Posterior vena cava (tissue), 2 donors: ENCODE measurements at places on chromosomes 6 and 20.

- no peak for DNase-seq
Observed at GRCh38 chr20:1397710-1398109, 4.9 kb upstream of the FKBP1A start.

DNA sequence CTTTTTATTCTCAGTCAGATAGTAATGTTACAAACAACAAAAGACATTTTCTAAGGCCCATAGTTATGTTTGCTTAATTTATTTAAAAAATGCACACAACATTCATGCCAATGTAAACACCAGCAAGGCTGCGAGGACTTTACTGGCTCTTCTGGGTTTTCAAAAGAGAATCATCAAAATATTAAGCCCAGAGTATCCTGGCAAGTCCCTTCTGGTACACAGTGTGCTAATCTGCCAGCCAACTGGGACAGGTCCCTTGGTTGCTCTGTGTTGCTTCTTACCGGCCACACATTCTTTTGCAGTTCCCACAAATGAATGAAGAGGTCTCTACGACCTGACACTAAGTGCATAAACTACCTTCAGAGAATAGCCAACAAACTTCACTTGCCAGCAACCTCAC lies 42.6 kb upstream of the SPDEF start:
- no peak for DNase-seq

GRCh38 chr6:138410972-138411880 lies 7.2 kb downstream of the HEBP2 start:
- no peak for DNase-seq

DNA sequence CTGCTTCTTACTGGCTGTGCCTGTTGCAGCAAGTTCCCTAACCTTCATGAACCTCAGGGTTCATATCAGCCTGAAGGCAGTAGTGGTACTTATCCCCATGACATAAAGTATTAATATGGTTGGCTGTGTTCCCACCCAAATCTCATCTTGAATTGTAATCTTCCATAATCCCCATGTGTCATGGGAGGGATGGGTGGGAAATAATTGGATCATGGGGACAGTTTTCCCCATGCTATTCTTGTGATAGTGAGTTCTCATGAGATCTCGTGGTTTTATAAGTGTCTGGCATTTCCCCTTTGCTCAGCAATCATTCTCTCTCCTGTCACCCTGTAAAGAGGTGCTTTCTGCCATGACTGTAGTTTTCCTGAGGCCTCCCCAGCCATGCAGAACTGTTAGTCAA lies 61.8 kb downstream of the FAM229B start:
- DNase-seq = no peak

DNA sequence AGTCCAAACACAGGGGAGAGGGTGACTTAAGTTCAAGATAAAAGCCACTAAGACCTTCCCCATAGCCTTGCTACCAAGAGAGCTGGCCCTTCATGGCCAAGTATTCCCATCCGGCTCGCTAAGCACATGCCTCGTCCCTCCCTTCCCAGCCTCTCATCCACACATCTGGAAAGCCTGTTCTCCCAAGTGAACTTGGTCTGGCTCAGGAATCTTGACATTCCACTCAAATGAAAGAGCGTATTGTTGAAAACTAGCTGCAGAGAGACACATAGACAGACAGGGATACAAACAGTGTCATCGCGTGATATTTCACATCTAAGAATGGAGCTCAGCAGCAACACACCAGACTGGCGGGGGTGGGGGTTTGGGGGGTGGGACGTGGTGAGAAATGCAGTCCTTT lies 182.8 kb upstream of the FOXQ1 start:
- DNase-seq = no peak

DNA sequence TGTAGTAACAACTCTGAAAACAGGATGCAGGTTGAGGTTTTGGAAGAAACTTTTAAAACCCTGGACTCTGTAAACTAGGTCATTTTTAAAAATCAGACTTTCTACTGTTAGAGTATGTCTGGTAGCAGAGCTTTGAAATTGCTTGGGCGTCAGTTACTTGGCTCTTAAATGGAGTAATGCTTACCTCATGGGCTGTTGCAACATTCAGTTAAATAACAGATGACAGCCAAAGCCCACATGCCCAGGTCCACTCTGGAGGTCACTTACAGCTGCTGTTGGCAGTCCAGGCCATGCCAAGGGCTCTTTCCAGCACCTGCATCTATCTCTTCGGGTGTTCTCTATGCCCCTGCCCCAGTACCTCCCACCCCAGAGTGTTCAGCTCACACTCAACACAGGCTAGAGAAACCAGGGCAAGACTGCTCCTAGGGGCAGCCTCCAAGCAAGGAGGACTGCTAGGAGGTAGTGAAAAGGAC lies 96.4 kb downstream of the BANF2 start:
- DNase-seq = peak; percentile 81
